Stimulated activated CD4-positive, alpha-beta T cell treated with anti-CD3 and anti-CD28 coated beads, Interleukin-1b, Interleukin-23, amount 100 ng/mL, for 4 hours (primary cell): ENCODE measurements at places on chromosomes 13 and 19.
A peak's percentile ranks its signal among the peaks of the same experiment; 100 is the strongest.

DNA sequence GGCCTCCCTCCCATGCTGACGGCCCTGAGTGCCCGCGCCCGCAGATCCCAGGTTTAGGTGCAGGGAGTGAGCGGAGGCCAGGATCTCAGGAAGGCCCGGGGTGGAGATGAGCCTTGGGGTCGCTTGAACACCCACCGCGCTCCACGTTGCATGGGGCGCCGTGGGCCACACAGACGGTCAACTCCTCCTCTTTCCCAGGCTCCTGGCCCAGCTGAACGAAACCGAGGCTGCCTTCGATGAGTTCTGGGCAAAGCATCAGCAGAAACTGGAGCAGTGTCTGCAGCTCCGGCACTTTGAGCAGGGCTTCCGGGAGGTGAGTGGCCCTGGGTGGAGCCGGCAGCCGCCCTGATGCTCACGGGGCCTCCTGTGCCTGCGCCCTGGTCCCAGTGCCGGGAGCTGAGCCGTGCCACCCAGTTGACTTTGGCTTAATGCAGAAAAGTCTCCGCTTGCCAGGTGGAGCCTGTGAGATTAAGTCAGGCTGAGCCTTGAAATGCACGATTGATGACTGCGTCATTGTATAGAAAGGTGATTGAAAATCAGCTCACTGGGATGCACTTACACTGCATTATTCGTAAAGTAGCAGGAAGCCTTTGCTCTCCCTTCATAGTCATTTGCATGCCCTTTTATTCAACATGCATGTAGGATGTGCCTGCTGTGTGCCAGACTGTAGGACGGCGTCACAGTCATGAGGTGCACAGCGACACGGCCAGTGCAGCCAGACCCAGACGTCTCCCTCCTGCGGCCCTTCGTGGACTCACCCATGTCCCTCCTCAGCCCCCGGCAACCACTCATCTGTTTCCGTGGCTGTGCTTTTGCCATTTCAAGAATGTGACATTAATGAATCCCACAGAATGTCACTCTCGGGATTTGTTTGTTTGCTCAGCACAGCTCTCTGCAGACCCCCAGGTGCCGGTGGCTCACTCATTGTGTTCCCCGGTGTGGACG, 35.5 kb upstream of the F7 start:
- no peak for DNase-seq

DNA sequence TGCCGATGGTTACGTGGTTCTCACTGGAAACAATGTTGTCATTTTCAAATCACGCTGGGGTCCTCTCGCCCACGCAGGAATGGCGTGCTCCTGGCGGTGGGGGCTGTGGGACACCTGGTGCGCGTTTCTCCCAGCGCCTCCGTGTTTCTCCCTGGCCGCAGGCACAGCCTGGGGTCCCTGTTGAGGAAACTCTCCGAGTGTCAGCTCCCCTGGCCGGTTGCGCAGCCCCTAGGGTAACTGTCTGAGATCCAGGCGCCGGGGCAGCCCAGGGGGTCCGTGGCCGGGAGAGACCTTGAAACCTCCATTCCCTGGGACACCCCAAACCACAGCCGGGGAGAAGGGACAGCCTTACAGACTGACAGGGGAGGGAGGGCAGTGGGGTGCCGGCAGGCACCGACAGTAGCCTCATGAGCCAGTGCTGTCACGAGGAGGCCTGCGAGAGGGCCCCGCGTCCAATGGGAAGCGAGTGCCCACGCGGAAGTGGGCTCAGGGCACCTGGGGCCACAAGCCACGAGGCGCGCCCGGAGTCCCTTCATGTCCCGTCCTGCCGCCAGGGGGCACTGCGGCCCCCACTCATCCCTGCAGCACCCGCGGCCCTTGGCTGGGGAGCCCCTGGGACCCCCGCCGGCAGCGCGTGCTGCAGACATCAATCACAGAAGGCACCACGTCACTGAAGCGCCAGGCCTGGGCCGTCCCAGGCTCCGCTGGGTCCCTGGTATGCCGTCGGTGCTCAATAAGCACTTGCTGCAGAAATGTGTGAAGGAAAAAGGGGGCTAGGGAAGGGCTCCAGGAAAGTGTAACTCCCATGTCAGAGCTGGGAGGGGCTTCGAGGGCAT, 9.5 kb downstream of the ADAMTSL5 start:
- peak; percentile 47 for DNase-seq

DNA sequence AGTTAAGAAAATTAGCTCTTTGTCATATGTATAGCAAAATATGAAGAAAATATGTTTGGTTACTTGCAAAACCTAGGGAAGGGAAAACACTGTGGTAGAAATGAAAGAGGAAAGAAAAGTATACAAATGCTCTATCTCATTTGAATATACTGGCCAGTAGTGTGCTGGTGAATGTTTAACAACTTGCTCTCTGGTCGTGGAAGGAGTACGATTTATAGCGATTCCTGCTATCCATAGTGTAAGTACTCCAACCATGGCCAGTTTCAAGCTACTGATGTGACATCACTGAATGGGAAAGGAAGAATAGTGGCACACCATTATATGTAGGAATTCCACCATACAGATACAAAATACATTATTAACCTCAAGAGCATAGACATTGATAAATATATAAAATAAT, 9.3 kb downstream of the BORA start:
- DNase-seq = no peak

DNA sequence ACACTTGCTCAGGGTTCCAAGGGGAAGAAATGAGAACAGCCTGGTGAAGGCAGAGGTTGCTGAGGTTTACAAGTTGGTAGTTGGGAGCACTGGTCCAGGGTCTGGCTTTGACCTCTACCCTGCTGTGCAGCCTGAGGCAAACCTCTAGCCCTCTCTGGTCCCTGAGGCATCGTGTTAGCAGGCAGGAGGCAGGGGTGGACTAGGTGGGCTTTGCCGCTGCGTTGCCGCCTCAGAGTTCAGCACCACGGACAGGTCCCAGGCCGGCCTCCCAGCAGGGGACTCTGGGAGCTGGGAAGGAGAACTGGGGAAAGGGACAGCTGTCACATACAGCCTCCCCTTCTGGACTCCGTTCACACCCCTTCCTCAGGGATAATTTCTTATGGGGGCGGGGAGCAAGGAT, 3.1 kb downstream of the NCAN start:
- no peak for DNase-seq

DNA sequence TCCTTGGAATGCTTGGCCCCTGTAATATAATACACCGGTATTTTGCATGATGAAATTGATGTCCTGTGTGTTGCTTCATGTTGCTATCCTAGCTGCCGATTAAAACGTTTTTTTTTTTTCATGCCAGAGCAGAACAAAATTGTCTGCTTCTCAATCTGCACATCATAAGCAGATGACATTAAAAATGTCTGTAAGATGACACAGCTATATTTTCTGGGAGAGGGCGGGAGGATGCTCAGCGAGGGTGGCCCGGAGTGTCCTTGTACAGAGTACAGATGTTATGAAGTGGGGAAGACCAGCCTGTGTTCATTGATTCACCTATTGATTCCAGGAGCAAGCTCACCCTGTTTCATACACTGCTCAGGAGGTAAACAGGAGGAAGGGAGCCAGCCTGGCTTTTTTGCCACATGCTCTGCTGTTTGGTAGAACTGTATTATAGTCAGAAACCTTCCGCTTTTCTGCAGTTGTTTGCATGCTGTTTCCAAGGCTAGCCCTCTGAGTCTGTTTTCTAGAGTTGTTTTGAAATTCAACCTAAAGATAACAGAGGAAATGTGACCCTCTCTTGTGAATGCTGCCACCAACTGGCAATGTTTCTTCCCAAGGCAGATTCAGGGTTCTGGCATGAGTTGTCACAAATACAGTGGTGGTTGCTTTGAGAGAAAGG, 4.7 kb upstream of the IRS2 start:
- DNase-seq = no peak

DNA sequence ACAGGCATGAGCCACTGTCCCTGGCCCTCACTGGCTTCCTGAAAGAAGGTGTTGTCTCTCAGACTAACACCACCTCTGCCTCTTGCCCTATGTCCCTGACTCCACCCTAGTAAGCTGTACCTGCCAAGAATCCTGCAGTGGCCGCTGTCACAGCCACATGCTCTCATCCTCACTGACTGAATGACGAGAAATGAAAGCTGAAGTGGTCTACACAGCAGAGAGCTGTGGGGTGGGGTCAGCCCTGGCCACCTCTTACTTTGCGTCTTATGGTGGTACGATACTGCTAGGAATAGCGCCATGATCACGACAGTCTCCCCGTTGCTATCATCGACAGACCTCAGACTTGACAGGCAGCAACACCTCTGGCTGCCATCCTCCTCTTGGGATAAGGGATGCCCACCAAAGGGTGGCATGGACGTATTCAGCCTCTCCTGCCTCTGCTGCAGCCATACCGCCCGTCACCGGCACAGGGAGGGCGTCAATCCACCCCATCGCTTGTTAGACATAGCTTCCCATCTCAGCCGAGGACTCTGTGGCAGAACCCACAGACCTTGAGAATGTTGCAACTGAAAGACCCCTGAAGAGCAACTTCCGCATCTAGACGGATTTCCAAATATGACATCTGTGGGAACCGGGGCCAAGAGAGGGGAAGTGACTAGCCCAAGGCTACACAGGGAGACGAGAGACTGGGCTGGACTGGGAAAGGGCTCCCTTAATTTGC, 809 bp downstream of the MYO1F start:
- DNase-seq = no peak

DNA sequence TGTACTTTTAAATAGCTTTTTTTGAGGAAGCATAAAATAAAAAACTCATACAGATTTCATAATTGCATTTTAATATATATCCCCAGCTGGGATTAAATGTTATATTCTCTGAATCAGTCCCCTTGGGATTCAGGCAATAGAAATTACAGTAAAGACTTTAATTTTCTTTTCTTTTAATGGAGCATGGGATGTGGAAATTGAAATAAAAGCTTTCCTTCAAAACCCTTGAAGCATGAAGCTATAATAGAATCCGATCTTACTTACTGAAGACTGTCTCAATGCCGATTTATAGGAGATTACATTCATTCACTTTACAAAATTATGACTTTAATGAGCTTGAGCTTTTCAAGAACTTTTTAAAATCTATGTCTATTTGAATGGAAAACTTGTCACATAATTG, 243.4 kb downstream of the SPRY2 start:
- DNase-seq = no peak

DNA sequence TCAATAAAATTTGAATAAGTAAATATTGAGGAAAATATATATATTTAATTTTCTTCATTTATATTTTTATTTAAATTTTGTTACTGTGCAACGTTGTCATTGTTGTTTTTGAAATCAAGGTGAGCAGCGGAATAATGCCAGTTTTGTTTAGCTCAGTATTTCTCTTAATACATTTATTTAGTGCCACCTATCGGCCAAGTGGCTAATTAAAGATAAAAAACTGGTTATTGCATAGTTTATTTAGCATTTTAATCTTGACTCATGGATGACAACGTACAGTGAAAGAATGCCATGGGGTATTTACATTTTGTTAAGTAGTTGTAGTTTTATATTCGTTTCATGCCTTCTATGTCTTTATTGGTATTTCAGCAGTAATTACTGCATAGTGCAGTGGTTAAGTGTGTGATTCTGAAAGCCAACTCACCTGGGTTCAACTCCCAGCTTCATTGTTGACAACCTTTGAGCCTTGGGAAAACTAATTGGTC, 265.9 kb downstream of the MYO16 start:
- no peak for DNase-seq

DNA sequence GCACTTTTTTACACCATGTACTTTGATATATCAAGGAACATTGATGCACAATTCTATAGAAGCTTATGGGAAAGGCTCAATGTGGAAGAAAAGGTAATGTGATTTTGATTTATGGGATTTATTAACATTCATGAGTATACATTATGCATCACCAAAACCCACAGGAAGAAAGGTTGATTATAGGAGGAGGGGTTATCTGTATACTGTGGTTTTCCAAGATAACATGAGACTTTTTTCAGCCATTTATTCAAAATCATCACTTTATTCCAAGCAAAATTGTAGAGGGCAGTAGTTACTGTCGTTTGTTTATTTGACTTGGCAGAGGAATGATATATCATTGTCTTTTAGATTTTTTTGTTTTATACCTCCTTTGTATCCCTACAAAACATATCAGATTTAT, 54.9 kb downstream of the WDFY2 start:
- DNase-seq = no peak

GRCh38 chr19:1231729-1232637, 5.8 kb downstream of the CBARP start:
- DNase-seq = no peak

- DNase-seq = no peak
These were observed 1140.3 kb upstream of the SLC10A2 start for GRCh38 chr13:104206450-104207044.

DNA sequence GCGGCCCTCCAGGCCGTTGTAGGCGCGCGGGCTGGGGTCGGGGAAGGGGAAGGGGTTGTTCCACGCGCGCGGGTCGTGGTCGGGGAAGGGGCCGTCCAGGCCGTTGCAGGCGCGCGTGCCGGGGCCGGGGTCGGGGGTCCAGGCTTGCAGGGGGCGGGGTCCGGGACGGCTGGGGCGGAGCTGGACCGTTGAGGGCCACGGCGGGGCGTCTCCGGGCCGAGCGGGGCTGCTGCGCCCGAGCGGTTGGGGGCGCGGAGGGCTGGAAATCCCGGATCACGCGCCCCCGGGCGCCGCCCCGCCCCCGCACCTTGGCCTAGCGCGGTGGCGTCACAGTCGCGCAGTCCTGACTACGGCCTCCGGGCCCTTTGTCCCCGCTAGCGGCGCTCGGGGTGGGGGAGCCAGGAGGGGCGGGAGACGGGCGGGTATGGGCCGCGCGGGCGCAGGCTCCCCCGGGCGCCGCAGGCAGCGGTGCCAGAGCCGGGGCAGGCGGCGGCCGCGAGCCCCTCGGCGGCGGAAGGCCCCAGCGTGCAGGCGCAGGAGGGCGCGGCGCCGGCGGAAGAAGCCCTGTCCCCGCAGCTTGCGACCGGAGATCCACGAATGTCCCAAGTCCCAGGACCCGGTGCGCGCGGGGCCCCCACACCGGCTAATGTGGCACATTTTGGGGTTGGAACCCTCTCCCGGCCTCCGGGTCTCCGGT, 665 bp downstream of the GPX4 start:
- peak; percentile 57 for DNase-seq

GRCh38 chr13:92967923-92968322, 258.7 kb upstream of the GPC6 start:
- no peak for DNase-seq

DNA sequence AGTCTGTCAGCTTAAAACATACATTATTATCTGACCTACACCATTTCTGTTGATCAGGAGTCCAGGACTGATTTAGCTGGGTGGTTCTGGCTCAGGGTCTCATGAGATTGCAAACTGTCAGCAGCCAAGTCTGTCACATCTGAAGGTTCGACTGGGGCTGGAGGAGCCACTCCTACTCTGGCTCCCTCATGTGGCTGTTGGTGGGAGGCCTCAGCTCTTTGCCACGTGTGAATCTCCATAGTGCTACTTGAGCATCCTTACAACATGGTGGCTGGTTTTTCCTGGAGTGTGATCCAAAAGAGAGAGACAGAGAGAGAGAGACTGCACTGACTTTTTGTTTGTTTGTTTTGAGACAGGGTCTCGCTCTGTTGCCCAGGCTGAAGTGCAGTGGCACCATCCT, 63.6 kb upstream of the NFIC start:
- DNase-seq = no peak

DNA sequence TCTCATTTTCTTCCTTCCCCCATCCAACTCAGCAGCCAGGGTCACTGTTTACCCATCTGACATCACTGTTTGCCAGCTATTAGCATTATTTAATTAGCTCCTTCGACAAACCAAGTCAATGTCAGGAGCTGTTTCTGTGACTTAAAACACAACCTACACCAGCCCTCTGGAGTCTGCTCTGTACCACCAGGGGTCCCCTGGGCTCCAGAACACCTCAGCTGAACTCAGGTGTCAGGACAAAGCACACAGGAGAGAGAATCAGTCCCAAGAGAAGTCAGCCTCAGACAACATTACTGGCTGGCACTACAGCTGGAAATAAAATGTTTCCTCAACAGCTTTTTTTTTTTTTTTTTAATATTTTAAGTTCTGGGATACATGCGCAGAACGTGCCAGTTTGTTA, 45.1 kb downstream of the DCLK1 start:
- DNase-seq = no peak

GRCh38 chr13:70178346-70178745, 70.1 kb upstream of the KLHL1 start:
- DNase-seq = no peak
